ENCODE measurements at places on chromosomes 5 and 9. TPM values are rescaled to one million over a fixed set of nuclear protein-coding genes. Genes with fewer than 3 reads are reported as not detected.

GRCh38 chr9:72443855-72444254, 77.6 kb upstream of the TMC1 start:
- DNase-seq, result no peak

GRCh38 chr5:73305386-73305785, 132.4 kb downstream of the TMEM174 start:
- no peak for DNase-seq

- DNase-seq, result peak; percentile 70
Observed at GRCh38 chr5:83473346-83474160, 2.0 kb downstream of the VCAN start.

The NFX1 gene
- 13.0 TPM for total RNA-seq

DNA sequence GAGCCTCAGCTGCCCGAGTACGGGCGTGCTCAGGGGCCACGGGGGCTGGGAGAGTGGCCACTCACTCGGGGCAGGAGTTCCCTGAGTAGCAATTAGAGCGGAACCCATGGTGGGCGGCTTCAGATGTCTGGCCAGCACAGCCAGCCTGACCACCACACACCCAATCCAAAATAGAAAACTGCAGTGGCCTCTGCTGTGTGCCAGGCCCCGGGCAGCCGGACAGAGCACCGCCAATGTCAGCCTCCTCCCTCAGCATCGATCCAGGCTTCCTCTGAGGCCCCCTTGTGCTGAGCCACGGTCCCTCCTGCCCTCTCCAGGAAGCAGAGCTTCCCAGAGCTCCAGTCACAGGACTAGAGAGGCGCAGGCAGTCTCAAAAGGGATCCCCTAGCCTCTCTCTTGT, 2.7 kb downstream of the ADAMTS2 start:
- DNase-seq, result no peak

- DNase-seq, result no peak
Observed at GRCh38 chr5:93044859-93045666, 536.0 kb downstream of the NR2F1-AS1 start.

DNA sequence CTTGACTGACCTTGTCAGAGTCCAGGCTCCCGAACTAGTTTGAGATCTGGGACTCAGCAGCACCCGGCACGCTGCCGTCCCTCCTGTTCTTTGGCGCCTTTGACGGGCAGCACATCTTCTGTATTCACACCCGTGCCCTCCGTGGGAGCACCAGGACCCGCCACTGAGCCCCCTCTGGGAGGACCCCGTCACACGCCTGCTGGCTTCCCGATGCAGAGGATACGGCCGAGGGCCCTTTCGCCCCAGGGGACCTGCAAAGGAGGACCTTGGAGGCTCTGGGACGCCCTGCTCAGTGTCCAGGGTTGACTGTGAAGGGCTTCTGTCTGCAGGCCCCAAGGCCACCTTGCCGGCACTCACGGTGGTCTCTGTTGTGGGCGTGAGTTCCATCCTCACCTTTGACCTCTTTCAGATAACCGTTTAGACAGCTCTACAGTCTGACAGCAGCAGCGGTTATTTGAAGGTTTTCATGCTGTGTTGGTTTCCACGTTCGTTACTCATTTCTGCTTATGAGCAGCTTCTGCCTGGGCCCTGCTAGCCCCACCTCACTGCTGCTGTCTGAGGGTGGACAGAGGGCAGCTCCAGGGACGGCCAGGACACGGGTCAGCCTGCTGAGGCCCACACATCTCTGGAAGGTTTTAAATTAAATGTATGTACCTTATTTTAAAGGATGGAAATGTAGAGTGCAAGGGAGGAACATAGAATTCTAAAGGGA, 12.6 kb upstream of the EXOC3 start:
- DNase-seq, result no peak

DNA sequence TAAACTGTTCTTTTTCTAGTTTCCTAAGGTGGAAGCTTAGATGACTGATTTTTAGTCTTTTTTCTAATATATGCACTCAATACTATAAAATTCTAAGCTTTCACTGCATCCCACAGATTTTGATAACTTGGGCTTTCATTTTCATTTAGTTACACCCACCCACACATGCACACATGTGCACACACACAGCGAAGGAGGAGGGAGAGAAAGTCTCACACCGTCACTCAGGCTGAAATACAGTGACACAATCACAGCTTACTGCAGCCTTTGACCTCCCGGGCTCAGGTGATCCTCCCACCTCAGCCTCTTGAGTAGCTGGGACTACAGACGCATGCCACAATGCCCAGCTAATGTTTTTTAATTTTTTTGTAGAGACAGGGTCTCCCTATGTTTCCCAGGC, 96.5 kb downstream of the SMIM23 start:
- no peak for DNase-seq

DNA sequence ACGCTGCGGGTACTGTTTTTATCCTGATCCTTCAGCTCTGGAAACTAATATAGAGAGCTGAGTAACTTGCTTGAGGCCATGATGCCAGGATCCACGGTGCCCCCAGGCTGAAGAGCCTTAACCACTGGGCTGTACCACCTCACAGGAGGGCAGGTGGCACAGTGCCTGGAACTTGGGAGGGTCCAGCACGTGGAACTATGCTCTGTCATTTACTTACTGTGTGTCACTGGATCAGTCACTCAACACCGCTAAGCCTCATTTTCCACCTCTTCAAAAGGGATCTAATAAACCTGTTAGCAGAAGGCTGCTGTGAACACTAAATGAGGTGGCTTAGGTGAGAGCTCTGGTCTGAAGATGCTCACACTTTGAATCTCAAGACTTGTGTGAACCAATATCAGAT, 29.6 kb downstream of the KCNIP1 start:
- no peak for DNase-seq

DNA sequence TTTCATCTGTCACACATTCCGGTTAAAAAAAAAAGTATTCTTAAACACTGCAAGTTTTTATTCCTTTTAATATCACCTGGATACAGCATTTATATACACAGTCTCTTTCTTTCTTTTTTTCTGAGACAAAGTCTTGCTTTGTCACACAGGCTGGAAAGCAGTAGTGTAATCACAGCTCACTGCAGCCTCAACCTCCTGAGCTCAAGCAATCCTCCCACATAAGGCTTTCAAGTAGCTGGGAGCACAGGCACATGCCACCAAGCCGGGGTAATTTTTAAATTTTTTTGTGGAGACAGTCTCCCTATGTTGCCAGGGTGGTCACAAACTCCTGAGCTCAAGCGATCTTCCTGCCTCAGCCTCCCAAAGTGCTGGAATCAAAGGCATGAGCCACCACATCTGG, 13.9 kb downstream of the KIF20A start:
- DNase-seq, result no peak

DNA sequence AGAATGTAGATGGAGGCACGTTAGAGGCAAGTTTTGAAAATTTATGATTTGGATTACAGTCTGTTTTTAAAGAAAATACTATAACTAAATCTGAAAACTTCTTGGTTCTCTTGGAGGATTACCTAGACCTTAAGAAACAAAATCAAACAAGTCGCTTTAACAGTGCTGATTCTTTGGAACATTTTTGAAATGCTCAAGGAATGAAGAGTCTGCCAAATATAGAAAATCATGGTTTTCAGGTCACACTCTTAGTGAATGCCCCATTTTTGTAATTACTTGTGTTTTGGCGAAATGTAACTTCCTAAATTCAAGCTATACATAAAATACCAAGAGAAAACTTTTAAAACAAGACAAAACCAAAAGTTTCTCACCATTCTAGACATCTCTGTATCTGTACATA, 93.2 kb downstream of the EQTN start:
- no peak for DNase-seq

The FCN2 gene
- not detected for total RNA-seq

- DNase-seq, result no peak
Observed at GRCh38 chr5:124644138-124644537, 102.3 kb downstream of the ZNF608 start.

DNA sequence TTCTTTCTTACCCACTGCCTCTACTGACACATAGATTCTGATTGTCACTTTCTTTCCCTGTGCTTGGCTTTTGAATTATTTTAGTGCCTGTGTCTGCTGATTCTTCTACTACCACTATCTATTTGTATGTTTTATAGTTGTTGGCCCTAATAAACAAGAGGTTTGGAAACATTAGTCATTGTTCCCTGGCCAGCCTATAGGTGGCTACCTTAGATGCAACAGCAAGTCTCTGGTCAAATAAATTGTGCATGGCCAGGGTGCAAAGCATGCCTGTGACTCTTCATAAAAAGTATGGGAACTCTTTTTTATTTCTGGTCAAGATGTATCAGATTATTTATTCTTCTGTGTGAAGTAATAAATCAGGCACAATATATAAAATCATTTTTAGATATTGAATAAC, 124.4 kb downstream of the PLK2 start:
- DNase-seq, result no peak

The DOK3 gene
- 2.0 TPM for total RNA-seq

DNA sequence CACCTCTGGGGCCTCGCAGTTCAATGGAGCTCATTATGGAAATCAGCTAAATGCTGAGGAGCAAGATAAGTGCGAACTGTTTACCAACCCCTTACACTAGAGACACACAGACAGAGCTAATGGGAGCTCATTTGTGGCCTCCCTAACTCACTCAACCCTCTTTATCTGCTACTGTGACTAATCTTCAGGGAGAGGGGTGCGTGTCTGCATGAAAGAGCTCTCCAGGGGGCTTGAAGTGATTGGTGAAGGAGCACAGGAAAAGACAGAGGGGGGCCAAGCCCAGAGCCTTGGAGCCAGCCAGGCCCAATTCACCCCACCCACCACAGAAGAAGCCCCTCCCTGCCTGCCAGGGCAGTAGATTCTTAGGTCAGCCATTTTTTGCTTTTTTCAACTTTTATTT, 466.8 kb upstream of the BRINP1 start:
- no peak for DNase-seq

The IL6ST gene
- total RNA-seq, result 373 TPM

GRCh38 chr5:6611334-6612256, 21.2 kb downstream of the NSUN2 start:
- DNase-seq, result no peak

GRCh38 chr5:78509884-78510769, 138.4 kb downstream of the LHFPL2 start:
- no peak for DNase-seq

The FBP1 gene
- total RNA-seq, result 0.95 TPM

GRCh38 chr9:17462869-17463464, 115.9 kb upstream of the SH3GL2 start:
- peak; percentile 8 for DNase-seq

DNA sequence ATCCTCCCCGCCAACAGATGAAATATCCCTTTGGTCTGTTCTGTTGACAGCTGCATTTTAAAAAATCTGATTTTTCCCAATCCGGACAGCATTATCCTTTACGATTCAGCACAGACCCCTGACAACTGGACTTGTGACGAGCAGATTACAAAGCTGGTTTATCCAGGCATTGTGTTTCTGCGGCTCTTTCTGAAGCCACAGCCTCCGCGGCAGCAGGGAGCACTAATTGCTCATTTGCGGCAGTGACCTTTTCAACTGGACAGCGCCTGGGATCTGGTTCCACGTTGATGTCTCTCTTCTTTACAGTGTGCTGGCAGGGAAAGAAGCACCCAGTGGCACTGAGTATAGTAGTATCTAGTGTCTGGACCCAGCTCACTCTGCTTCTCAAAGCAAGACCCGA, 351.2 kb downstream of the ZNF608 start:
- DNase-seq, result no peak

DNA sequence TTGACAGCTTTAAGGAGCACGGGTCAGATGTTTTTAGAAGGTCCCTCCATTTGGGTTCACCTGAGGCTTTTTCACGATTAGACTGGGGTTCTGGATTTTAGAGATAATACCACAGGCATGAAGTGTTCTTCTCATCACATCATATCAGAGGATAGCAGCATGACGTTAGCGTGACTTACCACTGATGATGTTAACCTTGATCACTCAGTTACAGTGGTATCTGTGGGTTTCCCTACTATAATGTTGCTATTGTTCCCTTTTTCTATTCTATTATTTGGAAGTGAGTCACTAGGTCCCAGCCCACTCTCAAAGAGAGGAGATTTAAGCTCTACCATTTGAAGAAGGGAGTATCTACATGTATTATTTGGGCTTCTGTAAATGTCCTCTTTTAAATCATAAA, 300.0 kb downstream of the MAST4 start:
- DNase-seq, result no peak

The OBP2B gene
- not detected for total RNA-seq

DNA sequence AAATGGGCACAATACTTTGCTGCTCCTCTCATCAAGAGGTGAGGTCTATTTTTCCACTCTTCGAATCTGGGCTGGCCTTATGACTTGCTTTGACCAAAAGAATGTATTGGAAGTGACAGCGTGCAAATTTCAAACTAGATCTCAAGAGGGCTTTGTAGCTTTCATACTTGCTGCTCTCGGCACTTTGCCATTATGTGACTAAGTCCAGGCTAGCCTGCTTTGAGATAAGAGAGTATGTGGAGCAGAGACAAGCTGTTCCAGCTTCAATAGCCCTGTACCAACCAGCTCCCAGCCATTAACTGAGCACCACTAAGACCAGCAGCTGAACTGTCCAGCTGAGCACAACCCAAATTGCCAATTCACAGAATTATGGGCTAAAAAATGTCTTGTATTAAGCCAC, 124.6 kb downstream of the ACER2 start:
- no peak for DNase-seq

The SELENOP gene
- total RNA-seq, result 0.40 TPM

The LHX3 gene
- not detected for total RNA-seq

The QSOX2 gene
- total RNA-seq, result 12.4 TPM

DNA sequence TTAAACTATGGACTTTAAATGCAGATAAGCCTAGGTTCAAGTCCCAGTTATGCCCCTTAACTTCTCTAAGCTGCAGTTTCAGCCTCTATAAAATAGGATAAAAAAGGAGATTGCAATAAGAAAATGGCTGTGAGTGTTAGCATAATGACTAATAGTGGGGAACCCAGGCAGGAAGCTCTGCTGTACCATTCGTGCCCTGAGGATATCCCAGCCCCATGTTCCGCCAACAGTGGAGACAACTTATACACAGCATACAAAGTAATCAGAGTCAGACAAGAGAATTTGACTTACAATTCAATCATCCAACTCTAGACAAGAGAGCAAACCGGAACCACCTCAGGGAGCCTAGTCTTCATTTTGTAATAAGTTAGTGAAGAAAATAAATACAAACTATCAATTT, 141.5 kb upstream of the FSTL4 start:
- DNase-seq, result peak; percentile 20

DNA sequence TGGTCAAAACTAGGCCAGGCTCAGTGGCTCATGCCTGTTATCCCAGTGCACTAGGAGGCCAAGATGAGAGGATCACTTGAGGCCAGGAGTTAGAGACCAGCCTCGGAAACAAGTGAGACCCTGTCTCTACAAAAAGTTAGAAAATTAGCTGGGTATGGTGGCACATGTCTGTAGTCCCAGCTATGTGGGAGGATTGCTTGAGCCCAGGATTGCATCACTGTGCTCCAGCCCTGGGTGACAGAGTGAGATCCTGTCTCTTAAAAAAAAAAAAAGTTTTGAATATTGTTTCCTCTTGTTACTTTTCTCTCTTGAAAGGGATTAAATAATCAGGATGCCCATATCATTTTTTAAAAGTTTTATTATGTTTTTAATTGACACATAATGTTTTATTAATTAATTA, 7.6 kb downstream of the ARHGEF37 start:
- DNase-seq, result no peak

GRCh38 chr9:73541923-73542322, 390.3 kb downstream of the ANXA1 start:
- DNase-seq, result no peak

Measured in pulmonary artery endothelial cell (primary cell).